ENCODE measurements at places on chromosomes 3 and 15. TPM values are rescaled to one million over a fixed set of nuclear protein-coding genes. Genes with fewer than 3 reads are reported as not detected.
A peak's percentile ranks its signal among the peaks of the same experiment; 100 is the strongest.

DNA sequence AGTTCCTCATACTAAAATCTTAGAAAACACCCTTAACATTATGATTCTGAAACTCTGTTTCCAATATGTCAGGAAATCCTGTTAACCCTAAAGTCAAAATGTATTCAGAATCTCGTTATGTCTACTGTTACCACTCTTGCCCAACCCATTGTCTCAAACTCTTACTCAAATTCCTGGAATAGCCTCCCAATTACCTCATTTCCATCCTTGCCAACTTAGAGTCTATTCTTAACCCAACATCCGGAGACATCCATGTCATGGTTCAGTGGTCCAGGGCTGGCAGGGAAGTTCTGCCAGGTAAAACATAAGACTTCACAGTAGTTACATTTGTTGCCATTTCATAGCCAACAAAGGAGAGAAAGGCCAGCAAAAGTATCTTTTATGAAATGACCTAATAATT lies 593.9 kb downstream of the PYDC2 start:
- H3K27ac ChIP-seq, result no peak overlapping the region
- no peak for DNase-seq
- H3K36me3 ChIP-seq, result no peaks in the 10 kb centered on the region
- H3K4me1 ChIP-seq, result no peaks in the 10 kb centered on the region

GRCh38 chr3:172371544-172371943 lies 76.7 kb downstream of the GHSR start:
- no peak overlapping the region for H3K27ac ChIP-seq
- no peak overlapping the region for H3K4me3 ChIP-seq
- H3K27me3 ChIP-seq, result no peaks in the 10 kb centered on the region

DNA sequence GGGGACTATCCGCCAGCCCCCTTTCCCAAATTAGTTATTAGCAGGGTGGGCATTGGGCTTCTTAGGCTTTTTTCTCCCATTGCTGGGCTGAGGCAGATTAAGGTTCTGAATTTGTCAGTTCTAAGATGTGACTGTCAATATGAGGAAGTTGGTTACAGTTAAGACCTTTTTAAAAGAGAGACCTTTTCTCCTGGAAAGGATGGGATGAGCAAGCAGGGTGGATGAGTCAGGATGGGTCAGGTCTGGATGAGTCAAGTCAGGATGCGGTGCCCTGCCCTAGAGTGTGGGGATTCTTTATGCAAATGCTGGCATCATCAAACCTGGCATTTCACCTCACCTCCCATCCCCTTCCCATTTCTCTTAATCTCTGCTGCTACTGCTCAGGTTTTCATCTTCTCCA lies 1.9 kb downstream of the AEN start:
- no peak for DNase-seq
- H3K4me1 ChIP-seq, result peaks cover 17% of the 10 kb centered on the region
- peak overlapping the region; percentile 98 for H3K4me3 ChIP-seq
- no peaks in the 10 kb centered on the region for H3K27me3 ChIP-seq
- no peak overlapping the region for H3K27ac ChIP-seq
- peaks cover 39% of the 10 kb centered on the region for H3K36me3 ChIP-seq

- no peaks in the 10 kb centered on the region for H3K27me3 ChIP-seq
- H3K27ac ChIP-seq, result no peak overlapping the region
- peaks cover 65% of the 10 kb centered on the region for H3K36me3 ChIP-seq
- H3K4me3 ChIP-seq, result no peak overlapping the region
- DNase-seq, result no peak
These were observed 3.6 kb downstream of the POLG start for GRCh38 chr15:89330881-89331595.

DNA sequence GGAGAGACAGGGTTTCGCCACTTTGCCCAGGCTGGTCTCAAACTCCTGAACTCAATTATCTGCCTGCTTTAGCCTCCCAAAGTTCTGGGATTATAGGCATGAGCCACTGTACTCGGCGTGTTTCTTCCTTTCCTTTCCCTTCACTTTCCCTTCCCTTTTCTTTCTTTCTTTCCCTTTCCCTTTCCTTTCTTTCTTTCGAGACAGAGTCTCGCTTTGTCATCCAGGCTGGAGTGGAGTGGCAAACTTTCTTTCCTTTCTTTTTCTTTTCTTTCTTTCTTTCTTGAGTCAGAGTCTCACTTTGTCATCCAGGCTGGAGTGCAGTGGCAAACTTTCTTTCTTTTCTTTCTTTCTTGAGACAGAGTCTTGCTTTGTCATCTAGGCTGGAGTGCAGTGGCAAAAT lies 17.4 kb upstream of the LDHAL6B start:
- H3K4me3 ChIP-seq, result no peak overlapping the region
- no peaks in the 10 kb centered on the region for H3K27me3 ChIP-seq
- H3K36me3 ChIP-seq, result peaks cover 19% of the 10 kb centered on the region
- no peak for DNase-seq

DNA sequence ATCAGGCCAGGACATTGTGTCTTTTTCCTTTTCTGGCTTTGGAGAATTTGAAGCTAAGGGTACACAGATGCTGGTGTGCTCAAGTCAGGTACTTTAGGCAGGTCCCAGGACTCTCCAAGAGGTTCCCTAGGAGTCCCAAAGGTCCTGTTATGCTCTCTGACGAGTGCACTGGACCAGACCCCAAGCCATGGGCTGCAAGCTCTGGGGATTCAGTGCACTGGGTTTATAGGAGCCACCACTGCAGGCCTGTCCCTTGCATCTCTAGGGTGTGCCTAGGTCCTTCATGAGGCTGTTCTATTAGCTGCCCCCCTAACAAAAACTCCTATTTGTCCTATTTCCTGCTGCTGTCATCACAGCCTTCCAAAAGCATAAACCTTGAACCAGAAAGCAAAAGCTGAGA lies 31.9 kb upstream of the BFSP2 start:
- H3K4me1 ChIP-seq, result no peaks in the 10 kb centered on the region
- peak; percentile 26 for DNase-seq
- no peak overlapping the region for H3K4me3 ChIP-seq
- H3K27me3 ChIP-seq, result no peaks in the 10 kb centered on the region

GRCh38 chr15:31271711-31272557 lies 54.7 kb upstream of the KLF13 start:
- no peak overlapping the region for H3K27ac ChIP-seq
- H3K4me1 ChIP-seq, result peaks cover 3% of the 10 kb centered on the region
- H3K27me3 ChIP-seq, result no peaks in the 10 kb centered on the region
- no peaks in the 10 kb centered on the region for H3K36me3 ChIP-seq

- no peaks in the 10 kb centered on the region for H3K27me3 ChIP-seq
- no peaks in the 10 kb centered on the region for H3K36me3 ChIP-seq
- 0 out of 2 replicates have a peak, but pooled peaks cover 3% of the 10 kb centered on the region for H3K4me1 ChIP-seq
- no peak overlapping the region for H3K27ac ChIP-seq
These were observed 18.6 kb downstream of the CRYGS start for GRCh38 chr3:186525369-186526255.

DNA sequence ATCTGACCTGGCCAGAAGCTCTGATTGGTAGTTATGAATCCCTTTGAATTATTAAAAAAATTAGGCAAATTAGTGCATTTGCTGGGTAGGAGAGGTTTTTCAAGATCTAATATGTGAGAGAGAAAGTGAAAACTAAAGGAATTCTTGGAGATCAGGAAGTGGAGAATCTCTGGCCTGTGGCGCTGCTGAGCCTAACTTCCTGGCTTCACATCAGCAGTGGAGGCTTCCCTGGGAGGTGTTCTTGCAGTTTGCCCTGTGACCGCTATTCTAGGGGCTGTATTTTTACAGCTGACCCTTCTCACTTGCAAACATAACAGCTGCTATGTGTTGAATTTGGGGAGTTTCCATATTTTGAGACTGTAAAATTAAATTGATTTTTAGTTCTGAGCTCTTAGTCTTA lies 166.4 kb downstream of the ATG7 start:
- H3K27ac ChIP-seq, result no peak overlapping the region
- H3K36me3 ChIP-seq, result no peaks in the 10 kb centered on the region
- no peaks in the 10 kb centered on the region for H3K4me1 ChIP-seq
- H3K27me3 ChIP-seq, result no peaks in the 10 kb centered on the region
- no peak for DNase-seq
- H3K4me3 ChIP-seq, result no peak overlapping the region

GRCh38 chr3:160537729-160538128 lies 27.6 kb downstream of the KPNA4 start:
- DNase-seq, result no peak
- peaks cover 24% of the 10 kb centered on the region for H3K36me3 ChIP-seq
- H3K4me1 ChIP-seq, result no peaks in the 10 kb centered on the region

RPL15 gene
- 2,767 TPM for total RNA-seq
